ENCODE measurements at places on chromosomes 12 and 14. TPM values are rescaled to one million over a fixed set of nuclear protein-coding genes. Genes with fewer than 3 reads are reported as not detected.

DNA sequence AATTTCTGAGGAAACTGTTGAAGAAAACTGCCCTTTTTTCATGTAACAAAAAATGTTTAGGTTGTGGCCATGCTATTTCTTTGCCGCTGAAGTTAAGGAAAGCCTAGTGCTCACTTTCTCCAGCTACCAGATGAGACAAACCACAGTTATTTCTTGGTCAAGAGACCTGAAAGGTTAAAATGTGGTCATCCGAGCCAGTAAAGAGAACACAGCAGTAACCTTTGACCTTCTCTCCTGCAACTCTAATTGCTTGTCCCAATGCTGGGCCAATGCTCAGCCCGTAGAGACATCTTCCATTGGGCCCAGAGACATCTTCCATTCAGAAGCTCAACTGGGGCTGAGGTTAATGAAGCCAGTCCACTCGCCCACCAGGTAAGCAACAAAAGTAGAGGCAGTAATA is 109.8 kb upstream of the CPSF6 start:
- DNase-seq, result no peak

GRCh38 chr14:73472185-73473114 is 14.1 kb upstream of the NUMB start:
- DNase-seq, result no peak

DNA sequence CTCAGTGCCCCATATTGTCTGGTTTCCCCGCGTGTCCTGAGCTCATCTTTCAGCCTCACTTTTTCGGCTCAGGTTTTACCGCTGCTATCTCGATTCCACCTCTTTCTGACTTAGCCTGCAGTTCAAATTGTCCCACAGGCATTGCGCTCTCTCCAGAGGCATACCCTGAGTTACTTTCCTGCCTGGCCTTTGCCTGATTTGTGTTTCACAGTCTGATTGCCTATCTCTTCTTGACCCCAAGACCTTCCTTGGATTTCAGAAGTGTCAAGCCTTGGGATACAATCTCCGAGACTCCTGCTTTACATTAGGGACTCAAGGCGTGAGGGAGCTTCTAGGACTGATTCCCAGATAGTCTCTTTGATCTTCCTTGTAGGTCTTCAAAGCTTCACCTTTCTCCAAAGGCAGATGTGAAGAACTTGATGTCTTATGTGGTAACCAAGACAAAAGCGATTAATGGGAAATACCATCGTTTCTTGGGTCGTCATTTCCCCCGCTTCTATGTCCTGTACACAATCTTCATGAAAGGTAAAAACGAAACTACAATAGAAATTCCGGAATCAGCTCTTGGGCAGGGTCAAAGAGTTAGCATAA is 629 bp downstream of the LETMD1 start:
- DNase-seq, result no peak

- no peak for DNase-seq
Measured at GRCh38 chr12:72485017-72485701, 213.0 kb downstream of the TRHDE start.

DNA sequence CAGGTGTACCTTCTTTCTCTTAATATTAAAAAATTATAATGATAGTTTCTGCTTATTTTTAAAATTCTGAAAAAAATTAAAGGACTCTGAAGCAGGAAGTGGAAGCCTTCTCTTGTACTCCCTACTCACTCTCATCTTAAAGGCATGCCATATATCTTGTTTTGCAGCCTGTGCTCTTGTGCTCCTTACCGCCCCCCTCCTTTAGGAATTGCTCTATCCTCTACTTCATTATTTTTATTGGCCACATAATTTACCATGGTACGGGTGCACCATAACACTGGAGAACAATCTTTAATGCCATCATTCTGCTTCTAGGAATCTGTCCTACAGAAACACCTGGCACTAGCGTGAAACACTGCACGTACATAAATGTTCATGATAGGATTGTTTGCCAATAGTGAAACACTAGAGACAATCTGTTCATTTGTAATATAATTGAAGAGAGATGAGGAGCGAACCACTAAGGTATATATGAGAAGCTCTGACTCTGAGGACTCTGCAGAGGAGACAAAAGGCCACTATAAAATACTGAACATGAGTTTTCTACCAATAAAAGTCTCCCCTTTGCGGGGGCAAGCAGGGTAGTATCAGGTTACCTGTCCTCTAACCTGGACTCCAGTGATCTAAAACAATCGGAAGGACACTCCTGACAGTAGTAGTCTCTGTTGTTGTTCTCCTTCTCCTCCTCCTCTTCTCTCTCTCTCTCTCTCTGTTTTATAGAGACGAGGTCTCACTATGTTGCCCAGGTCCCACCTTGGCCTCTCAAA is 6.3 kb upstream of the NYNRIN start:
- no peak for DNase-seq

- no peak for DNase-seq
Measured at GRCh38 chr12:89507015-89507824, 17.4 kb downstream of the GALNT4 start.

- DNase-seq, result no peak
Measured at GRCh38 chr14:79325557-79325956, 885.7 kb downstream of the DIO2 start.

DNA sequence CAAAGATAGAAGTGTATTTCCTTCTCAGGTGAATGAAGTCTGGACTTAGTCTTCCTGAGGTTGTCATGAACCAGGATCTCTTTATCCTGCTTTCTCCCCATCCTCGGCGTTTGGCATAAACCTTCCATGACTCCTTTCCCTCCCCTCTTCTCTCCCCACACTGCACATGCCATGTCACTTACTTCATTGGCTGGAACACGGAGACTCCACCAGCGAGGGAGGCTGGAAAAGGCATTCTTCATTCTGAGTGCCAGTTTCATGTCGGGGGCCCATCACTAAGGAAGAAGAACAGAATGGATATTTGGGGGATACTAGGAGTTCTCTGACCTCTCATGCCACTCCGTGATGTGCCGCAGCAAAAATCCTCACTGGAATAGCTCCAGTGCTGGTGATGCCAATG is 105.6 kb downstream of the VCPKMT start:
- no peak for DNase-seq

Gene TOMM20L
- not detected for total RNA-seq

Gene PCNX1
- 30.1 TPM for total RNA-seq

Gene KRT83
- total RNA-seq, result not detected

Gene USP15
- total RNA-seq, result 33.8 TPM

Gene PAX9
- total RNA-seq, result not detected
